A549 treated with Hydrocortisone at 1 μM for 4 hours (cell line): ENCODE measurements at places on chromosomes 6 and 20. TPM values are rescaled to one million over a fixed set of nuclear protein-coding genes. Genes with fewer than 3 reads are reported as not detected.

Gene GPX5
- total RNA-seq, result not detected in 5 replicates

Gene NOX3
- total RNA-seq, result not detected in 5 replicates

Gene OOEP
- total RNA-seq, result not detected in 5 replicates

Gene OR2H2
- not detected in 5 replicates for total RNA-seq

Gene F13A1
- not detected in 5 replicates for total RNA-seq

Gene GRM4
- total RNA-seq, result 0.09 to 0.21 TPM (median 0.13 TPM) in 5 replicates

Gene RBPJL
- not detected in 5 replicates for total RNA-seq

Gene SUMO4
- not detected in 5 replicates for total RNA-seq

Gene SLC12A5
- 8.8 to 17.1 TPM (median 13.6 TPM) in 5 replicates for total RNA-seq

Gene RSPO4
- not detected in 5 replicates for total RNA-seq

Gene GTF2H4
- 17.1 to 32.8 TPM (median 18.2 TPM) in 5 replicates for total RNA-seq

Gene ZC2HC1B
- total RNA-seq, result not detected in 5 replicates

Gene BPIFA3
- total RNA-seq, result not detected in 5 replicates

Gene NOTCH4
- 0.57 to 0.80 TPM (median 0.75 TPM) in 5 replicates for total RNA-seq

Gene KIF13A
- total RNA-seq, result 16.6 to 24.5 TPM (median 17.5 TPM) in 5 replicates

Gene OR2H1
- not detected in 5 replicates for total RNA-seq

Gene BMP2
- 0.30 to 0.43 TPM (median 0.32 TPM) in 5 replicates for total RNA-seq

Gene PXDC1
- 17.0 to 25.3 TPM (median 20.2 TPM) in 5 replicates for total RNA-seq

Gene NKAPL
- 0.06 TPM in 1 of 5 replicates, not detected in the others for total RNA-seq

Gene FAM217A
- total RNA-seq, result not detected in 5 replicates

Gene PCMTD2
- 8.6 to 13.4 TPM (median 12.1 TPM) in 5 replicates for total RNA-seq

Gene CCDC167
- total RNA-seq, result 41.6 to 51.0 TPM (median 47.0 TPM) in 5 replicates

Gene DUSP15
- 0.39 to 1.0 TPM (median 0.83 TPM) in 5 replicates for total RNA-seq

Gene TMEM170B
- 0.57 to 1.1 TPM (median 0.70 TPM) in 5 replicates for total RNA-seq

Gene MAS1
- total RNA-seq, result not detected in 5 replicates

Gene ADGRF5
- 0.03 TPM in 1 of 5 replicates, not detected in the others for total RNA-seq
